ENCODE measurements at places on chromosomes 3 and 15. TPM values are rescaled to one million over a fixed set of nuclear protein-coding genes. Genes with fewer than 3 reads are reported as not detected.

- DNase-seq, result no peak
Observed at GRCh38 chr15:85710340-85710842, 84.3 kb downstream of the KLHL25 start.

PRTG gene
- 3.7 TPM for total RNA-seq

ACP3 gene
- total RNA-seq, result 5.0 TPM

- no peak for DNase-seq
Observed at GRCh38 chr3:16055606-16056211, 118.8 kb upstream of the GALNT15 start.

GRCh38 chr3:61674596-61674995 is 113.2 kb downstream of the PTPRG start:
- DNase-seq, result no peak

DNA sequence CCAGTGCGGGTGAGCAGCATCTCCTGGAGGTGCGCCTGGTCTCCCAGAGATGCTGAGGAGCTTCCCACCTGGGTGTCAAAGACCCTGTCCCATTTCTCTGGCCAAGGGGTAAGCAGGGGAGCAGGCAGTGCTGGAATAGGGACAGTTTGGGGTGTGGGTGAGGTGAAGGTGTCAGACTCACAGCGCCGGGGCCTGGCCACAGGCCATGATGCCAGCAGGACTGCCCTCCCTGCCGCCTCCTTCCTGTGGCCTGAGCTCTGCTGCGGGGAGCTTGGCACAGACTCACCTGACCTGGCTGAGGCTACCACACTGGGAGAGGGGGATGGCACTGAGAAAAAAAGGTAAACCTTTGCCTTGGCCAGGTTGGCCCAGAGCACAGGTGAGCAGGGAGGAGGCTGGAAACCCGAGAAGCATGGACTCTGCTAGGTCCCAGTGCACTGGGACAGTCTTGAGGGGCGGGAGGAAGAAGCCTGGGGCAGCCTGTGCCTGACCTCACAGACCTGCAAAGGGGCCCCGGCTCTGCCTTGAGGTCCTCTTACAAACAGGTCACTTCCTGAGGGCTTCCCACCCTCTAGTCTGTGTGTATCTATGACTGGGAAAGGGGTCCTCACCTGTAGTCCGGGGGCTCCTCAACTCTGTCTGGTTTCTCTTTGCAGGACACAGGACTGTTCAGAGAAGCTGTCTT is 28.2 kb downstream of the GRAMD2A start:
- no peak for DNase-seq

DNA sequence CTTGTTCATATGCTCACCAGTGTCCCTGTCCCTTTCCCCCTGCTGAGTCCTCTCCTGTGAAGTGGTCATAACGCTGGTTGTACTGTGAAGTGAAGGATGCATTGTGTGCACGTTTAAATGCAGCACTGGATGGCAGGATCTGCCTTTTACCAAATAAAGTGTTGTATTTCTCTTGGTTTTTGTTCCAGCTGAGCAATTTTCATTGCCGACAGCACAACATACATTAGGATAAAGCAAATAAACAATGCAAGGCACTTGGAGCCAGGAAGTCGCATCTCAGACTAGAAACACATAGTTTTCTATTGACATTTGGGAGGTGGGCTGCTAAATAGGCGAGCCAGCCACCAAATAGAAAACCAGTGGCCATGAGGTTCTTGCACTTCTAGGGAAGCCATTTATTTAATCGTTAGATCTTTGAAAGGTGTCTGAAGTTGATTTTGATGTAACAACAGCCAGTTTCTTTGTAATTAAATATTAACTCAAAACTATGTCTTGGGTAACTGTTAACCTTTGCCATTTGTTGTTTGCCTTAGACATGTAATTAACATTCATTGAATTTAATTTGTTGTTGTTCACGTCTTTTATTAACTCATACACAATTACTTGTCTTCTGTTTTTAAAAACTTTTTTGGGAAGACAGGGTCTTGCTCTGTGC is 185.3 kb downstream of the FNDC3B start:
- DNase-seq, result no peak

LEKR1 gene
- total RNA-seq, result 3.5 TPM

GRCh38 chr3:43932921-43933320 is 242.2 kb downstream of the ABHD5 start:
- no peak for DNase-seq

KCNMB2 gene
- total RNA-seq, result not detected

DNA sequence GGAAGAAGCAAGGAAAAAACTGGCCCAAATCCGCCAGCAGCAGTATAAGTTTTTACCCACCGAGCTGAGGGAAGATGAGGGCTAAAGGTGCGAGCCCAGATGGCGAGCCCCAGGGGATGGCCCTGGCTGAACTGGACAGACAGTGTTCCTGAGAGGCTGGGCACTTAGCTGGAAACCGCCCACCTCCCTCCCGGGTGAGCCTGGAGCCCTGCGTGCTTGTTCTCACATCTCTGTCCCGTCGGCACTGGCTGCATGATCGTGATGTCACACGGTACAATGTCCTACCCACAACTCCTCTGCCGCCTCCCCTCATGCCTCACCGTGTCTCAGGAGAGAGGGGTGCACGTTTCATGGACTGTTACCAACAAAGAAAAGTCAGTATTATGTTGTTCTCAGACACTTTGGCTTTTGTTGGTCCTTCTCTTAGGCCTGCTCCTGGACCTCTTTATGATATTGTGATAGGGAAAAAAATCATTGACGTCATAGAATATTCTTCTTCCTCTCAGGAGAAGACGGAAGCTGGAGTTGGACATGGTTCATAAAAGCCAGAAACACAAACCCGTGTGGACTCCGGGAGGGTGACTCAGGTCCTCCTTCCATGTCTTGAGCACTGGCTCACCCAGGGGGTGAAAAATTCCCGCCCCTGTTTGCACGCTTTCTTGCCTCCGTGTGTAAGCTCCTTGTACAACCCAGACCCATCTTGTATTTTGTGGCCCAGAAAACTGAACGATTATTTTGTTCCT is 201.8 kb upstream of the TPM1 start:
- no peak for DNase-seq

RHOV gene
- 31.4 TPM for total RNA-seq

DNA sequence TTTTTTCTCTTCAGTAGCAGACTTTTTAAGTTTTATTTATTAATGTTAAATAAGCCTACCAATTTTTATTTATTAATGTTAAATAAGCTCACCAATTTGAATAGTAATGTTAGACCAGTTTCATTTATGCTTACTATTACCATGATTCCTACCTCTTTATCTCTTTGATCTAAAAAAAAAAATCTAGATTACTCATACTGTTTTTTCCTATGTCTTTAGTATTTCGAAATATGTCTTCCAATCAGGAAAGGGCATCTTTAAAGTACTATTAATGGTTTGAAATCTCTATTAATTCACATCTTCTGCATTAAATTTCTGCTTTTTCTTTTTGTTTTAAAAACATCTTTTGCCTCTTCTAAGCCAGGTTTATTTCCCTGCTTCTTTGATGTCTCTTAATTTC is 27.5 kb upstream of the MAPKBP1 start:
- DNase-seq, result no peak

NR2E3 gene
- 0.23 TPM for total RNA-seq
